Stimulated activated CD4-positive, alpha-beta T cell treated with anti-CD3 and anti-CD28 coated beads, Interleukin-15, amount 100 ng/mL, for 48 hours (primary cell): ENCODE measurements at places on chromosomes 16 and 17.
A peak's percentile ranks its signal among the peaks of the same experiment; 100 is the strongest.

GRCh38 chr16:67055712-67056487, 27.0 kb downstream of the CBFB start:
- no peak for DNase-seq

DNA sequence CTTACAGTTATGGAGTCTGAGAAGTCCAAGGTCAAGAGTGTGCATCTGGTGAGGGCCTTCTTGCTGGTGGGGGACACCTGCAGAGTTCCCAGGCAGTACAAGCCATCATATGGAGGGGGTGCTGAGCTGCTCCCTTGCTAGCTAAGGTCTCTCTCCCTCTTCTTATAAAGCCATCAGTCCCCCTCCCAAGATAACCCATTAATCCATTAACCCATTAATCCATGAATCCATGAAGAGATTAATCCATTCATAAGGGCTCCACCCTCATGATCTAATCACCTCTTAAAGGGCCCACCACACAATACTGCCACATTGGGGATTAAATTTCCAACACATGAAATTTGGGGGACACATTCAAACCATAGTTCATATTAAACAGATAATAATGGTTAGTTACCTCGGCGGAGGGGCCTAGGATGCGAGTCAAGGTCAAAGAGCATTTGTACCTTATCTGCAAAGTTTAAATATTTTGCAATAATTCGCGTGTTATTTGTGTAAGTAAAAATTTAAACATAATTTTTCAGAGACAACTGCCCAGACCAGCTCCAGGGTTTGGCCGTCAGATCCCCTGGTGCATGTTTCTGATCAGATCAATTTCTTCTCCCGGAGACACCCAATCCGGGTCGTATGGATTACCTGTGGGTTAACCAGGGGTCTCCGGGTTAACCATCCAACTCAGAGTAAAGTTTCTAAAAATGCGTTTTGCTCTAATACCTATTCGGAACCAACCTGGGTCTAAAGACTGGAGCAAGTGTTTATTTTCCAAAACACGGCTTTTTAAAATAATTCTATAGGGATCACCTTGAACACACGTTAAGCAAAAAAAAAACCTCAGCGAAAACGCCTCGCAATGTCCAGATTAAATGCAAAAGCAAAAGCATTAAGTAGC, 740 bp upstream of the POLR3E start:
- DNase-seq = no peak

GRCh38 chr17:65099941-65100315, 37.2 kb upstream of the RGS9 start:
- DNase-seq = peak; percentile 83

DNA sequence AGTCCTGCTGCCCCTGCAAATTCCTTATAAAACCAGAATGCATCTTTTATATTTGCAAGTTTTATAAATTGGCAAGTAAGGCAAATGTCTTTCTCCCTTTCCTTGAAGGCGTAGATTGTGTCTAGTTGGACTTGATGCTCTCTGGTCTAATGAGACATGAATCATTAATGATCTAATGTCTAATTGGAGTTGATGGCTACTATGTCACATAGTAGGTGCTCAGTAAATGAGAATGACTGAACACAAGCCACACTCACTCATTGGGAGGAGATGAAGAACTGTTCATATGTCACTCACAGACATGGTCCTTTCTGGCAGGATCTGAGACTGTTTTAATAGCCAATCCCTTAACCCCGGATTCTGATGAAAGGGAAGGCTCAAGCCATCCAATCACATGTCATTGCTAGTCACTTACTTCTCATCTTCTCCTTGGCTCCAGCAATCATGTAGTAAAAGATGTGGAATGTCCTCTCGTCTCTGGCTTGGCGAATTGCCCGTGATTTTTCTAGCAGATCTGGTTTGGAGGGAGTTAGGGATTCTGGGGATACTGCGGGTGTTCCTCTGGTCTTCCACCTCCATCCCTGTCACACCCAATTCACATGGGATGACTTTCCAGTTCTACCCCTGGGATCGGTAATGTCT, 81.0 kb downstream of the MYH11 start:
- DNase-seq = no peak

GRCh38 chr16:85520853-85521521, 92.1 kb upstream of the GSE1 start:
- no peak for DNase-seq

DNA sequence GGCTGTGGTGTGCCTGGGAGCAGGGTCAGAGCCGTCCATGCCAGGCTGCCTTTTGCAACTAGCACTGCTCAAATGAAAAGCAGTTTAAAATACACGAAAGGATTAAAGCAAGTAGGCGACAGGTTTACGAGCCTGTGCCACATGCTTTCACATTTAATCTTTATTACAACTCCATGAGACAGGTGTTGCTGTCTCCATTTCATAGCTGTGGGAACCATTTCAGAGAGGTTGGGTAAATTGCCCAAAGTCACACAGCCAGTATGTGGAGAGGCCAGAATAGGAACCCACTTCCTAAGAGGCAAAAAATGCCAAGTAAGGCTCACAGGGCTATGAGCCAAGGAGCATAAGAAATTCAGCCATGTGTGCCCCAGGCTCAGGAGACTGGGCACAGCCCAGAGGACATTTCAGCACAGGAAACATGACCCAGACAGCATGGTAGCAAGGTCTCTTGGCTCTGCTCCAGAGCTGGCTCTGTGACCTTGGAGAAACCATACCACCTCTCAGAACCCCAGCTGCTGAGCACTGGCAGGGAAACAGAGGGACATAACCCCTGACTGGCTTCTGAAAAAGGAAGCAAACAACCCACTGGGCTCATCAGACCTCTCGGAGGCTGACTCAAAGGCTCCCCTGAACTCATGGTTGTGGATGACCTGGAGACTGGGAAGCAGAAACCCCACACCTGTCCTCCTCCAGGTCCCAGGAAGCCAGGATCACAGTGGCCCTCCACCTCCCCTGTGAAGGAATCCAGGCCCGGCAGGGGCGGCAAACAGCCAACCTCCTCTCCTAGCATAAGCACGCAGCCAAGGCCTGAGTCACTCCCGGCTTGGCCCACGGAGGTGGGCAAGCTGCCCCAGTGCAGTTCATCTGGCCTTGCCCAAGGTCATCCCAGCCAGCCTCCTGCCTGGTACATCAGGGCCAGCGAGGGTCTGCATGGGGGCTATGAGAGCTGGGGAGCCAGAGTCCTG, 40.3 kb upstream of the MRPS23 start:
- DNase-seq = no peak

GRCh38 chr16:75099738-75100602, 16.6 kb downstream of the LDHD start:
- DNase-seq = peak; percentile 33

DNA sequence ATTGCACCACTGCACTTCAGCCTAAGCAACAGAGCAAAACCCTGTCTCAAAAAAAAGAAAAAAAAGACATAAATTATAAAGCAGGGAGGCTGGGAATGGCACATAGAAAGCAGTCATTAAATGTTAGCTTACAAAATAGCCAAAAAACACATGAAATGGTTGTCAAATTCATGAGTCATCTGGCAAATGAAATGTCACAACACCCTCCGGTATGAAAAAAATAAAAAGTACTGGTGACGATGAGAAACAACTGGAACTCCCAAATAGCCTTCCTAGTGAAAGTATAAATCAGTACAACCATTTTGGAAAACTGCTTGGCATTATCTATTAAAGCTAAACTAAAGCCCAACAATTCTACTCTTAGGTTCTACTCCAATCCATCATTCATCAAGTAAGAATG, 3.5 kb upstream of the KATNB1 start:
- DNase-seq = no peak

GRCh38 chr17:47744168-47745036, 11.4 kb downstream of the TBX21 start:
- no peak for DNase-seq

DNA sequence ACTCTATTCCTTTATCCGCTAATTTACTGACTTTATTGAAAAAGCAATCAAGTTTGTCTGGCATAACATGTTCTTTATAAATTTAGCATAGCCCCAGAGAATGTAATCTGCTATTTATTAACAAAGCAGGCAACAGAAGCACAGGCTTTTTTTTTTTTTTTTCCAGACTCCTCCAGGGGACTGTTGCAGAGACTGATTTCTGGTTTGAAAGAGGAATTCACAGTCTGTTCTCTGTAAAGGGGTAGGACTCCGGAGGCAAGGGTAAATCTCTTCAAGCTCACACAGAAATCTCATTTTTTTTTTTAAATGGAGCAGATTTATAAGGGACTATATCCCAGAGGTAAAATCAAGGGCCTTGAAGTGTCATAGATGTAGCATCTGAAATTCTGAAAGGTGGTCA, 1386.5 kb upstream of the CDH8 start:
- no peak for DNase-seq

- DNase-seq = no peak
Observed at GRCh38 chr16:54080524-54081008, 206.0 kb downstream of the IRX3 start.

- DNase-seq = no peak
Observed at GRCh38 chr17:50818261-50818660, 17.1 kb upstream of the WFIKKN2 start.

DNA sequence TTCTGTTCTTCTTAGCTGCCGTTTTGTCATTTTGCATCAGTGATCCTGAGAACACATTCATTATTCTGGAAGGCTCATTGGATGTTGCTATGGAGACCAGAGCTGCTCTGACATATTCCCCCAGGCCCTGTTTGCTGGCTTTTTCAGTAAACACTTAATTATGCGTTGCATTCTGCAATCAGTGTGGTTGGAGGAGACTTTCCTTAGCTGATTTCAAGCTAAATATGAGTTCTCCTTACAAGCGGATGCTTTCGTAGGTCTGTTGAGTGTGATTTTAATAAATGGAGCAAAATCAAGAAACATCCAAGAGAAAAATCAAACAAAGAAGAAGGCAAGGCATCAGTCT, 38.2 kb upstream of the NUDT7 start:
- no peak for DNase-seq

DNA sequence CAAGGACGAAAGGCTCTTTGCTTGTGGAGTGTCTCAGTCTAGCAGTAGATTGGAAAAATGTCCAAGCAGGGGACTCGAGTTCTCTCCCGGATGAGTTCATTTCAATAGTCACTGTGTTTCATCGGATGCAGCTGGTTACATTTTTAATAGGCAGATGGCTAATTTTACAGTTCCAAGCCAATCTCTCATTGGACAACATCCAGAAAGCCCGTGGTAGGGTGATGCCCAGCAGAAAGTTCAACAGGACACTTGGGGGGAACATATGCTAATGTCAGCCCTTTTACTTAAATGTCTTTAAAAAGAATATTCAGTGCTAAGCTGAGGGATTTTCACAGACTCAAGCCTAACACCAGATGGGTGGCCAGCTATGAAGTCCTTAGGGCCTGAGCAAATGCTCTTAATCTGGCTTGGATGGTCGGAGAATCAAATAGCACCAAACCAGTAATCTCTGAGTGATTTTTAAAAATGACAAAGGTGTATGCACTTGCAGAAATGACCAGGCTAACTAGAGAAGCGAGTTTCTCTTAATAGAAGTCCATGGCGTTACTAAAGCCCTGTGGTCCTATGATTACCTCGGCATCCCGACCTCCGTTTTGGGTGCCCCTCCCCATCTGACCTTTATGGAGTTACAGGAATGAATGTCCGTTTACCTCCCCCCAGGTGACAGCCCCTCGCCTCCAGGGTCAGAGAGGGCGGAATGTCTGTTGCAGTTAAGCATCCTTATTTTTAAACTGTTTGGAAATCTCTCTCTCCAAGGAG, 289.2 kb upstream of the SALL1 start:
- no peak for DNase-seq

DNA sequence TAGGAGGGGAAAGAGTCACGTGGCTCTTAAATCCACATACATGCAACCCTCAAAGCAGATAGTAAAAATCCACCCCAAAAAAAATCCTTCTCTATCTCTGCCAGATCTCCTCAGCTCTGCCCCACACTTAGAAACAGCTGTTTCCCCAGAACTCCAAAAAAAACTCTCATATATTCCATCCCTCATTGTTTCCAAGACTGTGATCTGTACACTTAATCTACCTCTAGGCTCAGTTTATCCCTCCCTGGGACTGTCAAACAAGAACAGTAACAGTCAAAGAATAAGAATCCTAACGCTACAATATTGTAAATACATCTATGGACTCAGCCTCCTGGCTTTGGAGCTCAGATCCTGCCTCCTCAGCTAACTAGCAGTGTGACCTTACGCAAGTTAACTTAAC, 11.6 kb downstream of the CUEDC1 start:
- no peak for DNase-seq

DNA sequence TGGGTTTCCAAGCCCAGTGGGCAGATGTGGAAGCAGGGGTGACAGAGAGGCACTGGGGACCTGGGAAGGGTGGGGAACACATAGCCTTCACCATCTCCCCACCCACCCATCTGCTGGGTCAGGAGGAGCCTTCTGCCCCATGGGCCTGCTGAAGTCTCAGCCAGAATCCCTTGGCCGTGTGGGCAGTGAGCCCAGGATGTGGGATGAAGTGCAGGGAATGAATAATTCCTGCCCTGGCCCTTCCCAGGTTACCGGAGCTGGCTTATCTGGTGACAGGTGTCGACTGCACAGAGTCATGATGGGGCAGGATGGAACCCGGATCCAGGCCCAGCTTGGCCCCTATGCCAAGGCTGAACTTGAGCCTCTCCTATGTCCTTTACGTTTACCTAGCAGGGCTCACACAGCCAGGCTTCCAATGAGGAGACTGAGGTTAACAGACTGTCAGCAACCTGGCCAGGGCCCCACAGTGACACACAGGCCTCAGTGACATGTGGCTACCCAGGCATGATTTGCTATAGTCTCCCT, 17.5 kb downstream of the ATP2A3 start:
- no peak for DNase-seq

DNA sequence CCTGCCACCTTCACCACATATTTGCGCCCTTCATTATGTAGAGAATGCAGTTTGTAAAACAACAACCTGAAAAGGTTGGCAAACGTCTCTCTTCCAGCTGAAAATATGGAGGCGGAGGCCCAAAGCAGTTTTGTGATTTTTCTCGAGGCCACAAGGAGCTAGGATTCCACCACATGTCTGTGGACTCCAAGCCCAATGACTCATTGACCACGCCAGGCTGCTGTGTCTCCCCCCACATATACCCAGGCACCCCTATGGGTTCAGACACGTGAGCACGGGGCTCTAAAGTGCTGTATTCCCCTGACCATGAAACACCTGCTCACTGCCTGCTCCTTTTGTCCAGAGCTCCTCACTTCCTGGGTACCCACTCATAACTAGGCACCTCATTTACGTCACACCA, 121.4 kb upstream of the CDH5 start:
- no peak for DNase-seq

GRCh38 chr16:59611556-59611955, 877.4 kb upstream of the GOT2 start:
- no peak for DNase-seq
